ENCODE measurements at places on chromosomes 7 and 10.

GRCh38 chr7:115572111-115572510 lies 458.5 kb downstream of the TFEC start:
- no peak for DNase-seq

DNA sequence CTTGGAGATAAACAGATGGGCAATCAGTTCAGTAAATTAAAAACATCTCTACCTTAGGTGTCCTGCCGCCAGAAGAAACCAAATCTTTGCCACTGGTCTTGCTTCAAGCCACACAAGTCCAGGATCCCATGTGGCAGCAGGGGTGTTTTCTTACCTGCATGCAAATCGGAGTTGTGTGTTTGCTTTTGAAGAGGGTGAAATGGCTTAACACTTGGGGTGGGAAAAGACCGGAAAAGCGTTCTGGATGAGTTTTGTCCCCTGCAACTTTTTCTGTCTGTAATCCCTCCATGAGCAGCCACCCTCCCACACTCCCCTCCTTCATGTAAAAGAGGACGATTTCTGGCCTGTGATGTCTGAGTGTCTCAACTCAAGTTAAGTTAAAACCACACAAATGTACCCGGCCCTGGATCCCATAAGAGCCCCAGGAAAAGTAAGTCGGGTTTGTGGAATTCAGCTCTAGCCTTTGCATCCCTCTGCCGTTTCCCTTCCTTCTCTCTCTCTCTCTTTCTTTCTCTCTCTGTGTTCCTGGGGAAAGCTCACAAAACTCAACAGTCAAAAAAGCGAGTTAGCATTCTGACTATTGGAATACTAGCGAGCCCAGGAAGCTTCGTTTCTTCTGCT lies 178.5 kb downstream of the TCF7L2 start:
- no peak for DNase-seq

- DNase-seq: no peak
Observed at GRCh38 chr7:35254496-35255442, 869 bp upstream of the TBX20 start.

- DNase-seq: no peak
Observed at GRCh38 chr7:46386428-46387399, 465.6 kb upstream of the IGFBP3 start.

DNA sequence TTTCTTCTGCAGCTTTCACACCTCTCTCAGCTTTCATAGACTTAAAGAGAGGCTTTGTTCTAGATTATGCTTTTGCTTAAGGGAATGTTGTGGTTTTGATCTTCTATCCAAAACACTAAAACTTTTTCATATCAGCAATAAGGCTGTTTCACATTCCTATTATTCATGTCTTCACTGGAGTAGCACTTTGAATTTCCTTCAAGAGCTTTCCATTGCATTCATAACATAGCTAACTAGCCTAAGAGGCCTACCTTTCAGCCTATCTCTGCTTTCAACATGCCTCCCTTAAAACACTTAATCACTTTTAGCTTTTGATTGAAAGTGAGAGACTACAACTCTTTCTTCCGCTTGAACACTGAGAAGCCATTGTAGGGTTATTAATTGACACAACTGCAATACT lies 1117.0 kb upstream of the PHF14 start:
- no peak for DNase-seq

GRCh38 chr10:59607970-59608369 lies 101.7 kb downstream of the SLC16A9 start:
- DNase-seq: no peak

GRCh38 chr10:30185916-30186315 lies 126.5 kb upstream of the JCAD start:
- DNase-seq: no peak

DNA sequence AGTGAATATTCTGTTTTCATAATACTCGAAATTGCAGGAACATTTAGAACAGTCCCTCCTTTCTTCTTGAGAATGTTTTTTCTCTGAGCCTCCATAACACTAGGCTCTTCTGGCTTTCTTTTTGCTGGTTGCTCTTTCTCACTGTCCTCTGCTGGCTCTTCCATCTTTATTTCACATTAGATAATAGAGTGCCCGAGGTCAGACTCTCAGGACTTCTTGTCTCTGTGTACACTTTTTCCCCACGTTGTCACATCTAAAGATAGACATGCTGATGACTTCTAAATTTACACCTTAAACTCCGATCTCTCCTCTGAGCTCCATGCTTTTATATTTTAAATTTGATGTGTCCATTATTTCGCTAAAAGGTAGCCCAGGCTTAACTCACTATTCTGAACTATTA lies 15.4 kb upstream of the LRRN3 start:
- DNase-seq: no peak

DNA sequence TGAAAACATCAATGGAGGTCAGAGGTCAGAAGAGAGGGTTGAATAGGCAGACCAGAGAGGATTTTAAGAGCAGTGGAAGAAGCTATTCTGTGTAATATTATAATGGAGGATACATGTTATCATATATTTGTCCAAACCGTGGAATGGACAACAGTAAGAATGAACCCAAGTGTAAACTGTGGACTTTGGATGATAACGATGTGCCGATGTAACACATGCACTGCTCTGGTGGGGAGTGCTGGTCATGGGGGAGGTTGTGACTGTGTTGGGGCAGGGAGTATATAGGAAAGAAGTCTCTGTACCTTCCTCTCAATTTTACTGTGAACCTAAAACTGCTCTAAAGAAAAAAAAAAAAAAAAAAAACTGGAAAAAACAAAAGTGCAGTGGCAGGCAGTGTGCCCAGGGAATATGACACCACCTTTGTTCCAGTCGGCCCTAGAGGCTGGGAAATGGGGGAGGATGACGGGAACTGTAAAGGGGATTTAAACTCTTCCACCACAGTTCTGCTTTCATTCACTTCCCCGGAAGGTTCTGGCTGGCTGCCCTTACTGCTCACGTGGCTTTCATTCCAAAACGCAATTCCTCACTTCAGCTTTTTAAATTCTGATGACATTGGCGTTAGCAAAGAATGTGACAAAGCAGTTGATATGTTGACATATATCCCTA lies 113.7 kb upstream of the ANKRD1 start:
- no peak for DNase-seq

DNA sequence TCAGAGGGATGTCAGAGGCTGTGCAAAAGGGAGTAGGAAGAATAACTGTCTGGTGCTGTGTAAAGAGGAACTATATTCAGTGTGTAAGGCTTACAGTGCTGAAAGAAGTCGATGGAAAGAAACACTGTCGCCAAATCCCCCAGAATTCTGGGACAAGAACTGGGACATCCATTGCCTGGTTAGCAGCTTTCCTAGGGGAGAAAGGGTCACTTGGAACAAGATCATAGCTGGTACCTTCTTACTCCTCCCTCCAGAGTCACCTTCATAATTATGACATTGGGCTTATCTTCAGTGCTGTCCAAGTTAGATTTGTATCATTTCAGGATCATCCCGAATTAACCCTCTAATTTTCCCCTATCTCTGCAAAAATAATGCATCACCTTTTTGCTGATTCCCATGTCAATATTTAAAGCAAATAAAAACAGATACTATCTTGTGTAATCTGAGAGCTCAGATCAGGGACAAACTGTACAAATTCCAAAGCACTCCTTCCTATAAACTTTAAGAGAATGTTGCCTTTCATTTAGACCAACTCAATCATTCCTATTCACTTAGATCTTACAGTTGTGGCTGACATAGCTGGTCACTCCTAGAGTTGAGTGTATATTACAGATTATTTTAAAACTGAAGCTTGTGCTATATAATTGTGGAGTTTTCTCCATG lies 96.5 kb downstream of the DNAH11 start:
- no peak for DNase-seq

DNA sequence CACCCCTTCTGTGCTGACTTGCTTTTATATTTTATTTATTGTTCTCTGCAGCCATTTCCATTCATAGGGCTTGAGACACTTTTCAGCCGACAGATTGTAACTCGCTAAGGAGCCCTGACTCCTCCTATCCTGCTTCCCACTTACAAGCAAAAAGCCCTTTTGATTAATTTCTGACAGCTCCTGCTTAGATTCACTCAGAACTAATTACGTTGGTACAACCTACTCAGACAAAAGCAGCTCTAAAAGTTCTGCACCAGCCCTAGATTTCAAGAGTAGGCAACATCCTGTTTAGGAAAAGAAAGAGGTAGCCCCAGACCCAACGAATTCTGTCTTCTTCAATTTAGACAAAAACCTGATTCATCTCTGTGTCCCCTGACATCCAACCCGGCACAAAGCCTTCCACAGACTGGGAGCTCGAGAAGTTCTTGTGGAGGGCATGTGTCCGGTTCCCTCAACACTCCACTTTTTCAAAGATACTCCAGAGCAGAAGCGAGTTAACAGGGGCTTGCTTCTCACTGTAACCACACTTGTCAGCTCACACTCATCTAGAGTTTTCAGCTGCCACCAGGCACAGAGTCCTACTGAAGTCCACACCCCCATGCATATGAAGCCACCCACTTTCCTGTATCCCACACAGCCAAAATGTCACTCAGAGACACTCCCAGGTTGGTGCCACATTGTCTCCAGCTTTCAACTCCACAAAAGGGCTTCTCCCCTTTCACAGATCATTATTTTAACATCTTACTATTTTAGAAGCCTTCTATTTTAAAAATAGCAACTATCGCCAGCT lies 113.6 kb upstream of the NFE2L3 start:
- no peak for DNase-seq

DNA sequence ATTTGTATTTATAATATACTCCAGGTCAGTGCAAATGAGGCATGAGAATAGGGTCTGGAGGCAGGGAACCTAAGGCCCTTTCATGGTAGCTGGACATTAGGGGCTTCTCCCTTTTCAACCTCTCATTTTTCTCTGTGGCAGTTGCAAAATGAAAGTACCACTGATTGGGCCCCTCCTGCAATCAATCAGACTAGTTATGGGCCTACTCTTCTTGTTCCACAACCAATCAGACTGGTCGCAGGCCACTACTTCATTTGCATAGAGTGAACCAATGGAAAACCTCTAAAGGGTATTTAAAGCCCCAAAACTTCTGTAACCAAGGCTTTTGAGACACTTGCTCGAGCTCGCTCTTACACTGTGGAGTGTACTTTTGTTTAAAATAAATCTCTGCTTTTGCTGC lies 10.0 kb upstream of the PRPS1L1 start:
- DNase-seq: no peak

GRCh38 chr7:125966278-125967048 lies 1036.8 kb upstream of the POT1 start:
- no peak for DNase-seq

DNA sequence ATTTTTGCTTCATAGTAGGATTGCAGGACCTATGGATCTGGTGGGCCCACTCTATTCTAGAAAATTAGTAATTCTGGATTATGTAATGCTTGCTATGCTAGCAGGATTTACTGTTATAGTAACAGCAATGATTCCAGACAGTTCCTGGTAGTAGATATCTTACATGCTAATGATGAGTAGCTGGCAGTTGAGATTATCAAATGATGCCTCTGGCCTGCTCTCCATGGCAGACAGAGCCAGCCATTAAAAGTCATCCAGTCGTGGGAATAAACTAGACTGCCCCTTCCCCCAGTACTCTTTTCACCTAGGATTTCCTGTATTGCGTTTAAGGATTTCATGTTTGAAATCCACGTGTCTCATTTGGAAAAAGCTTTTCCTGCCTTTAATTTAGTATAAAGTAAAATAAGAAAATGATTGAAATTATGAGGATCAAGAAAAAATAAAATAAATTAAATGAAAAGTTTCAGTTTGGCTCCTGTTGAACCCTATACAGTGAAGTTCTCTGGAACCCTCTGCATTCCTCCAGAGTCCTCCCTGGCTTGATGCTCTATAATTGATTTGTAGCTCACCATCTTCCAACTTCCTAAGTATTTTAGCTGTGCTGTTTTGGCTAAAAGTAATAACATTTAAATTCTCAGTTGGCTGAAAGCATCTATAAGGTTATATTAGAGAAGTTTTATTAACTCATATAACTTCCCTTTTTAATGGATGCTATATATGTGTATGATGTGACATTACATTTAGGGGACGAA lies 14.6 kb downstream of the UMAD1 start:
- DNase-seq: no peak

GRCh38 chr10:78514459-78514858 lies 480.8 kb downstream of the RPS24 start:
- no peak for DNase-seq

GRCh38 chr10:103666087-103666761 lies 172.7 kb downstream of the NEURL1 start:
- DNase-seq: no peak

GRCh38 chr7:42672339-42672999 lies 239.4 kb downstream of the C7orf25 start:
- DNase-seq: no peak
